ENCODE measurements at places on chromosomes 2 and 18. TPM values are rescaled to one million over a fixed set of nuclear protein-coding genes. Genes with fewer than 3 reads are reported as not detected.

DNA sequence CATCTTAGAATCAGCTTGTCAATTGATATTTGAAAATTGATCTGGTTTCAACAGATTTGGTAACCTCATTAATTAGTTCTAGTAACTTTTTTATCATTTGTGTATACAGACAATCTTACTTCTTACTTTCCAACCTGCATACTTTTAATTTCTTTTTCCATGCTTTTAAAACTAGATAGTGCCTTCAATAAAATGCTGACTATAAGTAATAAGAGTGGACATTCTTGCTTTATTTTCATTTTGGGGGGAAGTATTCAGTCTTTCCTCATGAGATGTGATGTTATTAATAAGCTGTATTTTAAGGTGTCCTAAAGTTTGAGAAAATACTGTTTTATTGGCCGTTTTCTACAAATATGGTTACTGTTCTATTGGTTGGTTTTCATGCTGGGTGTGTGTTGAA lies 109.1 kb downstream of the KCNH7 start:
- DNase-seq, result no peak

DNA sequence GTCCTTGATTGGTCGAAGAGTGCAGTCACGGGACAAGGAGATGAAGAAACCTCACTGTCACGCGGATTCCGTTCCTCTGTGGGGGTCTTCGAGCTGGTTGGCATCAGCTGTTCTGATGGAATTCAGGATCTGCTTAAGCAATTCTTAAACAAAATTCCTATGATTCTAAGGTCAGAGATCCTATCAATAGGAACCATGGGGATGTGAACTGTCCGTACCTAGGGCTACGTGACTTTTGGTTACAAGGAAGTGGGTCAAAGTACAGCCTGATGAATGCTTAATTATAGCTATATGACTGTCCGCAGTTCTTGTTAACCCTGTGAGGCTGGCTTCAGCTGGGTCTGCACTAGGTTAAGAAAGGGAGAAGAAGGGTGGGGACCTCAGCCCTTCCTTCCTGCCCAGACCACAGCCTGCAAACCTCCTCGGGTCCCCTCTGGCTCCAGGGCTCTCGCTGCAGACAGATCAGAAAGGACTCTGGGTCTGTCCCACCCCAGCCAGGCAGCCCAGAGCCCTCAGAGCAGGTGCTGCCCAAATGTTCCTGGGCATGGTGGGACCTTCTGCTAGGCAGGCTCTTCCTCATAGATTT lies 44.2 kb upstream of the TAF1B start:
- no peak for DNase-seq

DNA sequence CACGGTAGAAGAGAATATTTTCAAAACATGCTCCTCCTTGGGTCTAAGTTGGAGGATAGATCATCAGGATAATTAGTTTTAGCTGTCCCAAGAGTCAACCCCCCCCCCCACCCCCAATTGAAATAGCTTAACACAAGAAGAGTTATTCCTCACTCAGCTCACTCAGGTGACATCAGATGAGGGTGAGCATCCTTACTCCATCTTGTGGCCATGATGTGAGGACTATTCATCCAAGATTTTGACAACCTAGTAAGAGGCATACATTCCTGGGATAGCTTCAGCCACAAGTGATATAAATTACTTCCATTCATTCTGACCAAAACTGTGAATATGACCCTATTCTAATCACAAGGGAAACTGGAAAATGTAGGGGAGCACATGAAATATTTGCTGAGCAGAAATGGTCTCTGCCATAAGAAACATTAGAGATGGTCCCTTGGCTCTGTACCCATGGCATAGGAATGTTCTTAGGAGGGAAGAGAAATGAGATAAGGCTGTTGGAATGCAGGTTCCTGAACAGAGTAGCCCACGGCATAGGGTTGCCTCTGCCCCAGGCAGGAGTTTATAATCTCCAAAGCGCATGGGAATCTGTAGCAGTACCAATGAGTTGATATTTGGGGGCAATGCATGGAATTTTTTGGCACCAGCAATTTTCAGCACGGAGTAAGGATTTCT lies 257.2 kb downstream of the CYRIA start:
- DNase-seq, result no peak

GRCh38 chr2:190678444-190679162 lies 29.7 kb downstream of the NAB1 start:
- DNase-seq, result no peak

- DNase-seq, result no peak
Observed at GRCh38 chr2:8394131-8394530, 287.7 kb upstream of the ID2 start.

GULP1 gene
- 83.9 TPM for total RNA-seq

GRCh38 chr2:162768656-162769055 lies 69.9 kb downstream of the KCNH7 start:
- no peak for DNase-seq

DNA sequence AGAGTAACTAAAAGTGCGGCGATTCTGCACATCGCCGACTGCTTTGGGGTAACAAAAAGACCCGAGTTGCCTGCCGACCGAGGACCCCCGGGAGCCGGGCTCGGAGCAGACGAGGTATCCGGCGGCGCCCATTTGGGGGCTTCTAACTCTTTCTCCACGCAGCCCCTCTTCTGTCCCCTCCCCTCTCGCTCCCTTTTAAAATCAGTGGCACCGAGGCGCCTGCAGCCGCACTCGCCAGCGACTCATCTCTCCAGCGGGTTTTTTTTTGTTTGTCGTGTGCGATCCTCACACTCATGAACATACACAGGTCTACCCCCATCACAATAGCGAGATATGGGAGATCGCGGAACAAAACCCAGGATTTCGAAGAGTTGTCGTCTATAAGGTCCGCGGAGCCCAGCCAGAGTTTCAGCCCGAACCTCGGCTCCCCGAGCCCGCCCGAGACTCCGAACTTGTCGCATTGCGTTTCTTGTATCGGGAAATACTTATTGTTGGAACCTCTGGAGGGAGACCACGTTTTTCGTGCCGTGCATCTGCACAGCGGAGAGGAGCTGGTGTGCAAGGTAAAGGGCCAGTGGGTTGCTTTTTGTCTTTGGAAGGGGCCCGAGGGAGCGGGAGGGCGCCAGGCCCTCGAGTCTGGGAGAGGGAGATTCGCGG lies 1.4 kb downstream of the TRIB2 start:
- no peak for DNase-seq

GRCh38 chr2:218188528-218188927 lies 21.8 kb upstream of the CXCR1 start:
- DNase-seq, result no peak

- DNase-seq, result no peak
Observed at GRCh38 chr2:53362934-53363333, 404.7 kb upstream of the CHAC2 start.

GRCh38 chr2:12313445-12314126 lies 403.1 kb upstream of the TRIB2 start:
- peak; percentile 51 for DNase-seq

GRCh38 chr2:70806013-70806412 lies 14.4 kb downstream of the CLEC4F start:
- no peak for DNase-seq

SPC25 gene
- total RNA-seq, result 53.0 TPM

GRCh38 chr2:1744151-1744445 lies 217 bp downstream of the PXDN start:
- DNase-seq, result no peak
